ENCODE measurements at places on chromosomes 7 and 10.

DNA sequence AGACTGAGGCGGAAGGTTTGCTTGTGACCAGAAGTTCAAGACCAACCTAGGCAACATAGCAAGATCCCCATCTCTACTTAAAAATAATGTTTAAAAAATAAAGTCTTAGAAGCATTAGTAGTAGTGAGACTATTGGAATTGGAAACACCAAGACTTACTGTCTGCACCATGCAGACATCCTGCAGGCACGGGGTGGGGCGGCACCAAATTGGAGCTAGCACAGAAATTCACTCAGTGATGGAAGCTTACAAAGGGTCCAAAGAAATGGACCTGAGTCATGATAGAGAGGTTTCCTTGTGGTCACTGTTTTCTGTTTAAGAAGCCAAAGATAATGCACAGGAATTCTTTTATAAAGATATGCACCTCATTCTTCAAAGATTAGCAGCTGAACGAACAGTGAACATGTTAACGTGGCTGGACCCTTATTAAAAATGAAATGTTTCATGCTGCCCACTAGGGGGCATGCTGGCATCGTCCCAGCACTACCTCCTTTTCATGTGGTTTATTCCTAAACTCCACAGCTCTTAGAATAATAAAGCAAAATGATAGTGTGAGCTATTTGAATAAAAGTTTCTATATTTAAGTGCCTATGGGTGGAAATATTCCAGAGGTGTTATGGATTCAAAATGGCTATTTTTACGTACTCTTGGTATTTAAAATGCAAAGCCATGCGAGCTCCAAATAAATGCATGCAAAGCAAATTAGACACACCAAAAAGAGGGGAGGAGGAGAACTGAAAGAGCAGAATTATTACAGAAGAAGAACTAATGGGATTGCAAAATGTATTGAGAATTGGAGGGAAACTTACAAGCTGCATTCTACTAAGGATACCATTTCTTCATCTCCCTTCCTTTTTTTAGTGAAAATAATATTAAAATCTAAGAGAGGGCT is 28.6 kb downstream of the PDSS1 start:
- peak; percentile 22 for DNase-seq

GRCh38 chr7:95725205-95725604 is 47.1 kb upstream of the DYNC1I1 start:
- DNase-seq: no peak

- DNase-seq: no peak
Observed at GRCh38 chr10:89894051-89894450, 192.7 kb downstream of the KIF20B start.

DNA sequence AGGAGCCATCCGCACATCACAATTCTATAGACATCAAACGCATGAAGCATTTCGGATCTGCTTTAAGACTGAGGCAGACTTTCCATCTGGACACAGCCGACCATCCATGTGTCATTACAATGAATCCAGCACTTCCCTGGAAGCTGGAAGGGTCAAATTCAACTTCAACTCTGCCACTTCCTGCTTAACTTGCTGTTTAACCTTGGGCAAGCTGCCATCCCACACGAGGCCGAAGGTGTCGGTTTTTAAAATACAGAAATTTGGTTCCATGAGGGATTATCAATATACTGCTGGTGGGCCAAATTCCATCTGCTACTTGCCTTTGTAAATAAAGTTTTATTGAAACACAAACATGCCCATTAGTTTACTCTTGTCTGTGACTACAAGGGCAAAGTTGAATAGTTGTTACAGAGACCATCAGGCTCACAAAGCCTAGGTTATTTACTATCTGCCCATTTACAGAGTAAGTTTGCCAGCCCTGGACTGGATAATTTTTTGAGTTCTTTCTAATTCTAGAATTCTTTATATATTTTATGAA is 134.6 kb downstream of the FAM204A start:
- no peak for DNase-seq

GRCh38 chr7:155418304-155418703 is 39.6 kb upstream of the EN2 start:
- no peak for DNase-seq

DNA sequence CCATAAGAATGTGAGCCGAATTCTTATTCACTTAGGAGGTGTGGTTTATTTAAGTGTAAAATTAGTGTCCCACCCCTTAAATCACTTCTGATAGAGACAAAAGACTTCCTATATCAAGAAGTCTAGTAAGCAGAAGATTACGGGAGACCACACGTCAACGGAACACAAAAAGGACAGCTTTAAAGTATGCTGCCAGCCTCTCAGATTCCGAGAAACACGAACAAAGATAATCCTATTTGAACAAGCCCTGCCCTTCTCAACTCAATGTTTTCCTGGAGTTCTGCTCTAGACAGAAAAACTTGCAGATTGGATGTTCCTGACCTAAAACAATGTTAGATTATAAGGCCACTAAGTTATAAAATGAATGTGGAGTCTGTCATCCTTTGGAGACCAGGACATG is 4.9 kb upstream of the MCU start:
- DNase-seq: no peak

DNA sequence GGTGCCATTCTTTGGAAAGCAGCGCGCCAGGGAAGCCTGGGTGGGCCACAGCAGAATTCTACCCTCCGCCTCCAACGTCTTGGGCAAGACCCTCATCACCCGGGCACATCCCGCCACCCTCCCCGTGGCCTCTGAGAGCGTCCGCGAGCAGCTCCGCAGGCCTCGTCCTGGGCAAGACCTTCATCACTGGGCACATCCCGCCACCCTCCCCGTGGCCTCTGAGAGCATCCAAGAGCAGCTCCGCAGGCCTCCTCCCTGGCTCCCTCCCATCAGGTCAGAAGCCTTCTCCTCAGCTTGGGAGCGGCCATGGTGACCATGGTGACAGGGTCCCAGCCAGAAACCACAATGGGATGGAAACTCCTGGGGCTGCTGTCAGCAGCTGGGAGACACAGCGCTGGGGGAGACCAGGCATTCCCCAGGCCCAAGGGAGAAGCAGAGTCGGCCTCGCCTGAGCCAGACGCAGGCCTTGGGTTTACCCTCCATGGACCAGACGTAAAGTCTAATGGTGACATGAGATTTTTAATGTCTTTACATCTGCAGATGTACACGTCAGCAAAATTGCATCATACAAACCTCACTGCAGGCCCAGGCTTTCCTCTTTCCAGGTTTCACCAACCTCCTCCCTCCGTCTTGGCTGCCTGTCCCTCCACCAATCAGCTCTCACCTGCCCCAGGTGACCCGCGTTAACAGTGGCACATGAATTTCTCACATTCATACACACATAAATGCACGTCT is 55.1 kb upstream of the PPP2R2D start:
- no peak for DNase-seq

GRCh38 chr10:17872191-17873091 is 63.3 kb downstream of the MRC1 start:
- no peak for DNase-seq

GRCh38 chr7:125396466-125397151 is 467.0 kb upstream of the POT1 start:
- DNase-seq: no peak

DNA sequence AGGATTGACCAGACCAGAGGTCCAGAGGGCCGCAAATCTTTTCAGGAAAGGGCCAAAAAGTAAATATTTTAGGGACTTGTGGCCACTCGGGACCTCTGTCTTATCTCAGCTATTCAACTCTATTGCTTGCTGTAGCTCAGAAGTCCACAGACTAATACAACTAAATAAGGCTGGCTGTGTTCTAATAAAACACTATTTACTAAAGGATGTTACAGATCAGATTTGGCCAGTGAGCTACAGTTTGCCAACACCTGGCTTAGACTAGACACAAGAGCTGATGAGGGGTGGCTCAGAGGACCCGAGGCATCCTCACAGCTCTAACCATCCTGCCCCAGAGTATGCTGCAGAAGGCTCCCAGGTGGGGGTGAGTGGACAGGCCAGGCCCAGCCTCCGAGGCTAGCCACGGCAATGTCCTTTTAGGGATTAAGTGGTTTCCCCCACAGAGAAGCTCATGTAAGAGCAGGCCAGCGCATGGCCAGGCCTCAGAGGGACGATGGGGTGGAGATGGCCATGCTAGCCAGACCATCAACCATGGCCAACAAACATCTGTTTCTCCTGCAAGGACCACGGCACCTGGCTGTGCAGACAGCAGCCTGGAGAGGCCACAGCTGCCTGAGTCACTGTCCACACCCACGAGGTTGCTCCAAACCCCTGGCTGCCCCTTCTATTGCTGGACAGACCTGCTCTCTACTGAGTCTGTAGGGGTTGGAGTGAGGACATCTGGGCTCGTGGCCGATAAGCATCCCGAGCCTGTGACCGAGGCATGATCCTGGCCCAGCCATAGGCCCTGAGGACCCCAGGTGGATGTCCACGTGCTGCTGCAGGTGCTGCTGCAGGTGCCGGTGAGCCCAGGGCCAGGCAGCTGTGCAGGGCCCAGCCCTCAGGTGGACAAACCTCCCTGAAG is 76.5 kb downstream of the AFAP1L2 start:
- DNase-seq: no peak

- DNase-seq: no peak
Observed at GRCh38 chr7:83267141-83267631, 104.5 kb upstream of the PCLO start.

- DNase-seq: no peak
Observed at GRCh38 chr10:80988755-80989154, 451.1 kb downstream of the SH2D4B start.

DNA sequence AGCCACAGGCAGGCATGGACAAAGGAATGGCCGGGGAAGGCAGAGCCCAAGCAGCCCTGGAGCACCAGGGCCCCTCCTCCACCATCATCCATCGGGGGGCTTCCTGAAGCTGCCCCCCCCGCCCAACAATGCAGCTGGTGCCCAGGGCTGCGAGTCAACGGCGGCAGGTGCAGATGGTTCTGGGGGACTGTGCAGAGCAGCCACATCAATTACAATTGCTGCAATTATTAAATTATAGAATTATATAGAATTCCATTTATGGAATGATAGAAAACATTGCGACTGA is 28.3 kb downstream of the EBF3 start:
- DNase-seq: no peak

DNA sequence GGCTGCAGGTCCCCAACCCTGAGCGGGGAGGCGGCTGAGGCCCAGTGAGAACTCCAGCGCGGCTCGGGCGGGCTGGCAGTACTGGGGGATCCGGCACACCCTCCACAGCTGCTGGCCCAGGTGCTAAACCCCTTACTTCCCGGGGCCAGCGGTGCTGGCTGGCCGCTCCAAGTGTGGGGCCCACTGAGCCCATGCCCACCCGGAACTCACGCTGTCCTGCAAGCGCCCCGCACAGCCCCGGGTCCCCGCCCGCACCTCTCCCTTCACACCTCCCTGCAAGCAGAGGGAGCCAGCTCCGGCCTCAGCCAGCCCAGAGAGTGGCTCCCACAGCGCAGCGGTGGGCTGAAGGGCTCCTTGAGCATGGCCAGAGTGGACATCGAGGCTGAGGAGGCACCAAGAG is 25.0 kb downstream of the RNF133 start:
- DNase-seq: no peak

DNA sequence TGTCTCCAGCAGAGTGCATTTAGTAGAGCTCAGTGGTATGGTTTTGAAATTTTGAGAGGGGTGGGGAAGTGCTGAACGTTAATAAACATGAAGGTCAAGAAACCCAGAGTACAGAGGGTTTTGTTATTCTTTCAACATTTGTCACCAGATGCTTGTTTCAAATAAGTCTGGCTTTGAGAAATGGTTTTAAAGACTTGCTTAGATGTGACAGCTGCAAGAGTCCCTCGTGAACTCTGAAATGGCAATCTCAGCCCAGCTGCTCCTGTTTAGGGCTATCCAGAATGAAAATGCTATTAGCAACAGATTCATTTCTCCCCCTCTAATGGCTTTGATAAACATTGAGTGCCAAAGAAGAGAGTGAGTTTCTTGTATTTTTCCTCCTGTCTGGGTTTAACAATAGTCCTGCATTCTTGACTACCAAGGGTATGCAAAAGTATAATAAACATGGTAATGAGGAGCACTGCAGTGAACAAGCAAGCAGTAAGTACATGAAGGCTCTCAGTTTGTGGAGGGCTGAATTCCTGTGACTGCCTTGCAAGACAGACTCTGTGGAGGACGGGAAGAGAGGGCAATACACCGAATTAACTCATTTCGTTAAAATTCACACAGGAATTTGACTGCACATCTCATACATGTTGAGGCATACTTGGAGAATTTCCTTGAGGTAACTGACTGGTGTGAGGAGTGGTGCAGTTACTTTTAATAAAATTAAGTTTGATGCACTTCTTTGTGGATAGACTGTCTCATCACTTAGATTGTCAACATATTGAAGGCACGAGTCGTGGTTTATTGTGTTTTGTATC is 490.9 kb downstream of the REEP3 start:
- DNase-seq: no peak

GRCh38 chr10:10527861-10528562 is 489.7 kb upstream of the CELF2 start:
- no peak for DNase-seq

DNA sequence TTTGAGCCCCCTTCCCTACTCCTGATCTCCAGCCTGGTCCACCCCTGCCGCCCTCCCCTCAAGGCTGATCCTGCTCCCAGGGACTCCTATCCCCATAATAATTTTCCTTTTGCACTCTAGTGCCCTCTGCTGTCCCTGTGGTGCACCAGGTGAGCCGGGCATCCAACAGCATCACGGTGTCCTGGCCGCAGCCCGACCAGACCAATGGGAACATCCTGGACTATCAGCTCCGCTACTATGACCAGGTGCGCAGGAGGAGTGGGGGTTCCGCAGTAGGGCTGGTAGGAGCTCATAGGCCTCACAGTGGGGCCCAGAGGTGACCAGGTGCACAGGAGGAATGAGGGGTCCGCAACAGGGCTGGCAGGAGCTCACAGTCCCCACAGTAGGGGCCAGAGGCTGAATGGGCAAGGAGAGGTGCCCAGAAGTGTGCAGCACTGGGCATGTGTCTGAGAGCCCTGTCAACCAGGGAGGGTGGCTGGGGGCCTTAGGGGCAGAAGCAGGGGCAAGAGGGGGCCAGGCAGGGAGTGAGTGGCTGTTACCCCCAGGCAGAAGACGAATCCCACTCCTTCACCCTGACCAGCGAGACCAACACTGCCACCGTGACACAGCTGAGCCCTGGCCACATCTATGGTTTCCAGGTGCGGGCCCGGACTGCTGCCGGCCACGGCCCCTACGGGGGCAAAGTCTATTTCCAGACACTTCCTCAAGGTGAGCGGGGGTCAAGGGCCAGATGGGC is 11.7 kb downstream of the EPHB6 start:
- DNase-seq: no peak

DNA sequence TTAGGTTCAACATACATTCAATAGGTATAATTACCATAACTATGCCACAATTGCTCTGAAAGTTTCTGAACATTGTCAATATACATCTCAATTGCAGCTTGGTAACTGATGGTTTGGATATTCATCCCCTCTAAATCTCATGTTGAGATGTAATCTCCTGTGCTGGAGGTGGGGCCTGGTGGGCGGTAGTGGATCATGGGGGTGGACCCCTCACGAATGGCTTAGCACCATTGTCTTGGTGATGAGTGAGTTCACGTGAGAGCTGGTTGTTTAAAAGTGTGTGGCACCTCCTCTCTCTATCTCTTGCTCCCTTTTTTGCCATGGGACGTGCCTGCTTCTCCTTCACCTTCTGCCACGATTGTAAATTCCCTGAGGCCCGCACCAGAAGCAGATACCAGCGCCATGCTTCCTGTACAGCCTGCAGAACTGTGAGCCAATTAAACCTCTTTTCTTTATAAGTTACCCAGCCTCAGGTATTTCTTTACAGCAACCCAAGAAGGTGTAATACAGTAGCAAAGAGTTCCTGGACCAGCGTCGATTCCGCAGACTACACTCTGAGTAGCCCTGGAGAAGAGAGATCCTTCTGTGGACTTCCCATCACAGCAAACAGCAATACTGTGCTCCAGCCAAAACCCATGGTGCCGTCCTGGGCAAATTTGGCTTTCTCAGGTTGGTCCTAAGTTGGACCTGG is 83.8 kb upstream of the GRB10 start:
- DNase-seq: no peak
